ENCODE measurements at places on chromosomes 7 and 10.

DNA sequence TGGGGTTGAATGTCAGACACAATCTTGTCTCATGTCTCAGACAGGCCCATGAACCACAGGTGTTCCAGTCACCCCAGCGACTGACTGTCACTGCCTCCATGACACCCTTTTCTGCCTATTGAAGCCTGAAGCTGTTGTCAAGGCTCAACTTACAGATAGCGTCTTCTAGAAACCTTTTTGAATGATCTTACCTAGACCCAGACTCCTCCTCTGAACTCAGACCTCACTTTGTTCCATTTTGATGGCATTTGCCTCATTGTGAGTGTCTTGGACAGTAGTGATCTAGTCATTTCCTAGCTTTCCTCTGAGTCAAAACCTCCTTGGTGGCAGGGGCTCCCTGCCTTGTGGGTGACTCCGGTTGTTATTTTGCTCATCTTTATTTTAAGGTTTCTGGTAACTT, 98.3 kb upstream of the AGK start:
- DNase-seq = no peak

DNA sequence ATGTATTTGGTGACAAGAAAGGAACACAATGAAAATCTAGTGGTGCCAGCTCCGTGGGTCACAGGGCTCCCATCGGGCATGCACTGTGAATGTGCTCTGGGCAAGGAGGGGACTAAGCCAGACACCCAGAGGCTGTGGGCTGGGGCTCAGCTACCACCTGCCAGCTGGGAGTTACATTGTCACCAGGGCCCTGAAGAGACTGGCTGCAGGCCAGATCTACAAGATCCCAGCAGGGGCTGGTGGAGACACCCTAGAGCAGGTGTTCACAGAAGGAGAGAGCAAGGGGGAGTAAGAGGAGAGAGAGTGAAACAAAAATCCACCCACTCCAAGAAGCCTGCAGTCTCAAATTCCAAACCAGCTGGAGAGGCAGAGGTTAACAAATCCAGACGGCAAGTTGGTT, 116.6 kb upstream of the ADCY1 start:
- DNase-seq = no peak

DNA sequence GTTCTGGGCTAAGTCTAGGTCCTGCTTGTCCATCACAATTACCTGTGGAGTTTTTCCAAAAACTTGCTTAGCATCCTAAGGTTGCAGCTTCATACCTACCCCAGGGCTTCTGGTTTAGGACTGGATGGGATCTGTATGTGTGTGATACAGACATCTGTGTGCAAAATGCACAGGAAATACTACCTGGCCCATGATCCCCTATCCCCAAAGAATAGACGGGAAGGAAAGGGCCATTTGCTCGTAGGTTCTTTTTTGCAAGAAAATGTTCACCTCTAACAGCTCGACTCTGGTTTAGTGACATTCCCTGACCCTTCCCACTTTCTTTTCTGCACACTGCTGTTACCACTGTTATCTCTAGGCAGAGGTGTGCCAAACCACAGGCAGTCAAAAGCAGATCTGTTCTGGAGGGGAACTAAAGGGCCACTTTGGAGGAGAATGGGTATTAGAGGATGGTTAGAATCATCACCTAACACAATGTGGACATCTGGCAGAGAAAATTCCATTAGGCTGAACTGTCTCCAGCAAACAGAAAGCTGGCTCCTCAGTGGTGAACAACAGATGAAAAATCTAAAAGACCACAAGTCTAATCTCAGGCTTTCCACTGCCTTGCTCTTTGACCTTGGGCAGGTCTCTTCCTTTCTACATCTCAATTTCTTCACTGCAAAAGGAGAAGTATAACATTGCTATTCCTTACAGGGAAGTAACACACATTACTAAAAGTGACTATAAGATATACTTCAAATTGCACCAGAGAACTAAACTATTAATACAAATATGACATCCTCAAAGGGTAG, 107.4 kb downstream of the UBE2H start:
- DNase-seq = no peak

- DNase-seq = no peak
Measured at GRCh38 chr10:91680487-91680886, 47.6 kb upstream of the PPP1R3C start.

DNA sequence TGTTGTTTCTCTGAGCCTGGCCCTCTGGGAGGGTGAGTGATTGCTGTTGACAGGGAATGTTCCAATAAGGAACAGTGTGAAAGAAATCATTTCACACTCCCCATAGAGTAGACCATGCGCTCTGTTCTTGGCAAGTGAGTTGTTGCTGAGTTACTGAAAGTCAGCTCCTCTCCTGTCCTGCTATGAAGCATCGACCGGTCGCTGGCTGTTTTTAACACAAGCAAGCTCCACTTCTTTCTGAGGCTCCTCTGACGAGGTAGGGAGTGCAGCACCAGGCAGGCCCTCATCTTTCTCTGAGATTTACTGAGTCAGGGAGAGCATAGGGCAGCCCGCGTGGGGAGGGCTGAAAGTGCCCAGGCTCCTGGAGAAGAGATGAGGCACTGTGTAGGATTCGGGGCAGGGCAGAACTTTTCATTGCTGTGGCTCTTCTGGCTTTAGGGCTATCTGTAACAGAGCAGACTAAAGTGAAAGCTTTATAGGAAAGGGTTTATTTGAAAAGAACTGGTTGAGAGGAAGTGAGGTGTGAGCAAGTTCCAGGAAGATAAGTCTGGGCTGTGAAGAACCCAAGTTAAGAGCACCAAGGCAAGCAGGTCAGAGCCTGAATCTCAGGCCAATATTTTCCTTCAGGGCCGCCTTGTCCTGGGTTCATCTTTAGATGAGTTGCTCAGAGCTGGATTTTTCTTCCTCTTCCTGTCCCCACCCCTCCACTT, 332.2 kb downstream of the CCSER2 start:
- DNase-seq = no peak

DNA sequence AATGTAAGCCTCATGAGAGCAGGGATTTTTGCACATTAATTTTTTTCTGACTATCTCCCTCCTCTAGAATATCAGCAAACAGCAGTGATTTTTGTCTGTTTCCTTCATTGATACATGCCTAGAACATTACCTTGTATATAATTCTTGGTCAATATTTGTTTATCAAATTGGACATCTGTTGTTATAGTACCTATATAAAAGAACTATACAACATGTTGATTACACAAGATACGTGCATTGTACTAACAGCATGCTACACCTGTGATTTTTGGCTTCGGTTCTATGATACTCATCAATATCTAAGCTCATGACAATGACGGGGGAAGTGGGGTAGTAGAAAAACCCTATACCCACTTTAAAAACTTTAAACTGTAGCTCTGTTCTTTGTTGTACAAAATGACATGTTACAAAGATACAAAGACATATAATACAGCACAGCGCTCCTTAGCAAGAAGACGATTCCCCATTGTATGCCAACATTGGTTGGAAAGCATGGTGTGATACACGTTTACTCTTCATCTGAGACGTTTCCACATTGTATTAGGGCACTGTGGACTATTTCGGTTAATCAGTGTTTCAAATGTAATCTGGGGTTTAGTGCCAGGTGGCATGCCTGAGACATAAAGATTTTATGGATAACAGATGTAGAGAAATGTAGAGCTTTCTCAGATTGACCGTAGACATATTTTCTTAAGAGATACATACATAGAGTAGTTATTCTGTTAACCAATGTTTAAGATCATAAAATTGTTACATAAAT, 70.5 kb upstream of the FOXP2 start:
- no peak for DNase-seq

DNA sequence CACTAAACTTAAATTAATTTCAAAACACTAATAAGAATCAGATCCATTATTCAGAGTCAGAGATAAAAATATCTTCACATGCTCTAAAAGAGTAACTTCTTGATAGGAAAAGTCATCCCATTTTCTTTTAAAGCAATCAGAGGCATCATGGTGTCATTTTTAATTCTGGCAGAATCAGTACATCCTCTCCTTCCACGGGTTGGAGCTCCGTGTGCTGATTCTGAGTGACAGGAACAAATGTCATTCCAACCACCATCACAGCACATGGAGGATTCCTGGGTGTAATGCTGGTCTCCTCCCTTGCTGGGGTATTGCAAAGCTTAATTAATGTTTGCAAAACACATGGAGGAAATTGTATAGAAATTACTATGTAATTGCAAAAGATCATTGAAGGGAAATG, 114.5 kb upstream of the IMMP2L start:
- DNase-seq = no peak

- no peak for DNase-seq
Measured at GRCh38 chr7:125512373-125512772, 582.7 kb upstream of the POT1 start.

DNA sequence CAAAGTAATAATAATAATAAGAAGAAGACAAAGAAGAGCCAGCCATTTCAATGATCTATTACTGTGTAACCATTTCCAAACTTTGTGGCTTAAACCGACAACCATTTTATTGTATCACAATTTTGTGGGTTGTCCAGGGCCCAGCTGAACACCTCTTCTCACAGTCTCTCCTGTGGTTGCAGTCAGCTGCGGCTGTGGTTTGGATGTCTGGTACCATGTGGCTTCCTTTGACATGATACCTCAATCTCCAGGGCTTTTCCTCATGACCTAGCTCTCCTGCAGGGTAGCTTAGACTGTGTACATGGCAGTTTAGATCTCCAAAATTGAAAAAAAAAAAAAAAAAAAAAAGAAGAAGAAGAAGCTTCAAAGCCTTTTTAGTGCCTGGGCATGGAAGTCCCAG, 72.6 kb upstream of the NFKB2 start:
- no peak for DNase-seq

DNA sequence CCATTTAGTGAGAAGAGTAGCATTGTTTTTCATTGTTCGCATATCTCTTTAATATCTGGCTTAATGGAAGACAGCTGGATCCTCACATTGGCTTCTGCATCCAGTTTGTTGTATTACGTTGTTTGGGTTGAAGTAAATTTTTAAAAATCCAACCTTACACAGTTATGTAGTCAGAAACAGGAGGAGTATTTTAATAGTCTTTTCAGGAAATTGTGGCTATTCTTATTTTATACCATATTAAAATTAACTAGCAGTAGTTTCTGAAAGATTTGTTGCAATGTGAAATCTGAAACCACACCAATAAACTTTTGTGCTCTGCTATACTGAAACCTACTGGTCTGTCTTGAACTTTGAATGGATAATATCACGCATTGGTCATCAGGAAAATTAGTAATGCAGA, 27.9 kb downstream of the MYPN start:
- no peak for DNase-seq

DNA sequence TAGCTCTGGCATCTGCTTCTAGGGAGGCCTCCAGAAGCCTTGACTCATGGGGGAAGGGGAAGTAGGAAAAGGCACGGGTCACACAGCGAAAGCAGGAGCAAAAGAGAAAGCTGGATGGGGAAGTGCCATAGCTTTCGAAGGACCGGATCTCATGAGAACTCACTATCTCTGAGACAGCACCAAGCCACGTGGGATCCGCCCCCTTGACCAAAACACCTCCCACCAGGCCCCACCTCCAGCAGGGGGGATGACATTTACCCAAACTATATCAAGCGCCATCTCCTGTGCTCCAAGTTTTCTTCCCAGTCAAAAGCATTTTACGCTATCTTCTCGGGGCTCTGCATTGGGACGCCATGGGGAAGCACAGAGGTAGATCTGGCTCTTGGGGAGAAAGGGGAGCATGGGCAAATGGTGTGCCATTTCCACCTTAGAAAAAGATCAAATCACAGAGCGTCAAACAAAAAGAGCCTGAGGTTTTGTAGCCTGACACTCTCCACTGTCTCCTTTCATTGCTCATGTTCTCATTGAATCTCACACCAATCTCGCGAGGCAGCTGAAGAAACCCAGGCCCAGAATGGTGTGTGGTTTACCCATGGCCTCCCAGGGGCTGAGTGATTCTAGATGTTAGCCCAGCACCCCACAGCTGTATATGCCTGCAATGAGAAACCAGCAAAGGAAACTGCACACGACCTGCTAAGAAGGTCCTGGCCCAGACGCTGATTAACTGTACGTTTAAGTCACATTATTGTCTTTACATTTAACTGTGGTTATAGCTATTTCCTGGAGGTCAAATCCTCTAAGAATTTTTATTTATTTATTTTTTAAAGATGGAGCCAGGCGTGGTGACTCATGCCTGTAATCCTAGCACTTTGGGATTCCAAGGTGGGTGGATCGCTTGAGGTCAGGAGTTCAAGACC, 8.1 kb upstream of the OLAH start:
- DNase-seq = peak; percentile 64

DNA sequence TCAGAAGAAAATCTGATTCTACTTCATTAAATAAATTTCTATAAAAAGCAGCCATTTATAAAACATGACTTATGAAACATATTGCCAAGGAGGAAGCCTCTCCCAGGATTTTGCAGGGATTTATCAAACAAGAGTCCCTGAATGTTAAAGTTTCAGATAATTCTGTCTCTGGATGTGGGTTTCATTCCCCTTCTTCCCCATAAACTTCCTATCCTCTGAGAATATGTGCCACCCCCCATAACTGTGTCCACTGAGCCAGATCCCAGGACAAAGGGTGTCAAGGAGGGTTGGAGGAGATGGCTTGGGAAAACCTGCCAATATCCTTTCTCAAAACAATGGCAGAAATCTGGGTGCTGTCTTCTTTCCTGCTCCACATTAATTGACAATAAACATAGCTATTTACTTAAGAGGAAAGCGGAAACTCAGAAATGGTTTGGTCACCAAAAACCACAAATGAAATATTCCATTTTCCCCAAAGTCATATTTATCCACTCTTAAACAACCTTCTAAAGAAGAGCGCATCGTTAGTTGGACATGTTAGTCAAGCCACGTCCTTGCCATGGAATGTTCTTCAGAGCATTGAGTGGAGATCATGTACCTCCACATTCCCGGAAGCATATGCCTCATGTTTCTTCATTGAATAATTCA, 54.3 kb upstream of the AKR1E2 start:
- no peak for DNase-seq

DNA sequence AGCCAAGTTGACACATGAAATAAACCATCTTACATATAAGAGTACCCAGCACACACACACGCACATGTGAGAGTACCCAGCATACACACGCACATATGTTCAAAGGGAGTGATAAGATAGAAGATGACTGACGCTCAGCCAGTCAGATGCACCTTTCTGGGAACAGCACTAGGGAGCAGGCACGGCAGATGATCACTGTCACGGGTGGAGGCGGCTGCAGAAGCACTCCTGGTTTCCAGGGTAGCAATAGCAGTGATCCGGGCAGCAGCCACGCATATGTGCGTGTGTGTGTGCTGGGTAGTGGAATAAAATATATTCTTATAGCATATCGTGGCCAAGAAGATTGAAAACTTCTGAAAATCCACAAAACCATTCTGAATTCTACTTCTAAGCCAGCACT, 85.8 kb upstream of the NAMPT start:
- no peak for DNase-seq

GRCh38 chr7:30831227-30831626, 60.0 kb downstream of the MINDY4 start:
- DNase-seq = no peak
